ENCODE measurements at places on chromosomes 11 and 22.

GRCh38 chr11:77959434-77959833 lies 35.0 kb downstream of the INTS4 start:
- DNase-seq, result peak; percentile 13

DNA sequence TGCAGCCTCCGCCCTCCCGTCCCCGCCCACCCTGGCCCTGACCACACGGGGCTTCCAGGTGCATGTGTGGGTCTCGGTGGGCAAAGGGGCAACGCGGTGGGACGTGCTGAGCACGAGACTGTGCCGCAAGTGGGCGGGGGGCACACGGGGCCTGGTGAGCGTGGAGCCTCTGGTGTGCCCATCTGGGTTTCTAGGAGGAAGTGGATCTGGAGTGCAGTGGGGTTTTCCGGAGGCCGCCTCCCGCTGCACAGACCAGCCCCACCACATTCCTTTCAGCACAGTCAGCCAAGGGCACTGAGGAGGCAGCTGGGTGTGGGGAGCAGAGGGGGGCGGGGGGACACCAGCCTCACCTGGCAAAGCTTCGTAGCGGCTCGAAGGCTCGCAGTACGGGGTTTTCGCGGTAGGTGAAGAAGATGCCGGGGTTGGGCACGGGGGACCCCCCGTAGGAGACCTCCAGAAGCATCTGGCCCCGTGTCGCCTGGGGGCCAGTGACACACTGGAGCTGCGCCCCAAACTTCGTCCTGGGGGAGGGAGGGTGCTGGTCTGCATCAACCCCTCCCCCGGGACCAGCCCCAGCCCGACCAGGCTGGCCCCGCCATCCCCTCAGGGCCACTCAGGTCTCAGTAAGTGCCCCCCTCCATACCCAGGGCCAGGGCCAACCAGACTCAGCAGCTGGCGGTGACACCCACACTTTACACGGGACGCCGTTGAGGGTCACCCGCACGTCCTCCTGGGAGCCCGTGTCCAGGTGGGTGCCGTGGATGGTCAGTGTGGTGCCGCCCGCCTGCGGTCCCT lies 12.4 kb upstream of the MAPK11 start:
- DNase-seq, result peak; percentile 84

- peak; percentile 21 for DNase-seq
Observed at GRCh38 chr11:116861539-116861938, 24.1 kb upstream of the APOA1 start.

DNA sequence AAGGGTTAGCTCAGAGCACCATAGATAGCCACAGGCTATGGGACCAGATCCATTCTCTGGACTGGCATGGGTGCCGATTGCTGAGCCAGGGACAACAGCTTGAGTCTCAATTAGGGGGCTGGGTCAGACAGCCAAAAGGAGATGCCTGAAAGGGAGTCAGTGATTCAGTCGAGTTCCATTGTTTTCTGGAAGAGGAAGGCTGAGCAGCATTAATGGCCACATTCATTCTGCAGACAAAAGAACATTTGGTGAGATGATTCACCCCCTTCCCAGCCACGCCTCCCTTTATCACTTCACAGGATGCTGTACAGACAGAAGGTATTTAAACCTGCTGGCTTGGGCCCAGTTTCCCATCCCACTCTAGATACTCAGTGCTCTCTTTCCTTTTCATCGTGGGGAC lies 131.9 kb downstream of the ADAMTS15 start:
- DNase-seq, result peak; percentile 69

GRCh38 chr11:103594283-103594682 lies 442.2 kb upstream of the DDI1 start:
- no peak for DNase-seq

DNA sequence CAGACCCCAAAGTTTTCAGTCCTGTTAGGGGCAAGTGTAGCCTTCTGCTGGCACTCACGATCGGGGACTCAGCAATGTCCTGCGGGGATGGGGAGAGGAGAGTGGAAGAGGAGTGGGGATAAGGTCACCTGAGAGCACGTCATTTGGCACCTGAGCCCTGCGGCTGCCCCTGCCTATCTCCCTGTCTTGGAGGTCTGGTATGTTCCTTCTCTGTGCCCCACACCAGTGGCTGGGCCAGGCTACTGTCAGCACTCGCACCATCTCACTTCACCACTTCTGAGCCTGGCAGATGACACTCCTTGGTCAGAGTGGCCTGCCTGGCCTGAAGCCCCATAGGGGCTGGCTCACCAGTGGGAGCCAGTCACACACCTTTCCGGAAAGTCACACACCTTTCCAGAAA lies 20.1 kb upstream of the CHADL start:
- no peak for DNase-seq

GRCh38 chr11:64263021-64263946 lies 12.0 kb downstream of the PLCB3 start:
- DNase-seq, result peak; percentile 82

DNA sequence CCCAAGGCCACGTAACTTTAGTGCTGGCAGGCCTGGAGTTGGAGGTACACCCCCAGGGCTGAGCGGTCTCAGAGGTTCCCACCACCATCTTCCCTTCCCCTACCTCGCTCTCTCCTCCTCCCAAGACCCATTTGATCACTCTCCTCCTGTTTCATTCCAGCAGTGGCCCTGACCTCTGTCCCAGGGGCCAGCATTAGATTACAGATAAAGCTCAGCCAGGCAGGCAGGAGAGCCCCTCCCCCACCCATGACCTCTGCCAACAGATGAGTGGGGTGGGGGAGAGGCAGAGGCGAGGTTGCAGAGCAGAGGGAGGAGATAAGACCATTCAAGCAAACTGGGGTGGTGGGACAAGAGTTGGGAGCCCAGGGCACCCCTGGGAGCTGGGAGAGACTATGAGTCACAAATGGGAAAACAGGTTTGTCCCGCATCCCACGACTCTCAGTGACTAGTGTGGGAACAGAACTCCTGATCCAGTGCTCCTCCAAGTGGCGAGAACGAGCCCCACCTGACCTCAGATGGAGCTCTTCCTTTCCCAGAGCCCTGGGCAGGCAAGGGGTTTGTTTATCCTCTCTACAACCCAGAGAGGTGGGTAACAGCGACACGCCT lies 367.9 kb downstream of the MN1 start:
- no peak for DNase-seq

- DNase-seq, result no peak
Observed at GRCh38 chr22:21569459-21570170, 2.1 kb downstream of the UBE2L3 start.

GRCh38 chr11:79055856-79056631 lies 384.8 kb downstream of the TENM4 start:
- DNase-seq, result peak; percentile 52

GRCh38 chr11:96105197-96105895 lies 181.4 kb upstream of the MTMR2 start:
- peak; percentile 51 for DNase-seq

DNA sequence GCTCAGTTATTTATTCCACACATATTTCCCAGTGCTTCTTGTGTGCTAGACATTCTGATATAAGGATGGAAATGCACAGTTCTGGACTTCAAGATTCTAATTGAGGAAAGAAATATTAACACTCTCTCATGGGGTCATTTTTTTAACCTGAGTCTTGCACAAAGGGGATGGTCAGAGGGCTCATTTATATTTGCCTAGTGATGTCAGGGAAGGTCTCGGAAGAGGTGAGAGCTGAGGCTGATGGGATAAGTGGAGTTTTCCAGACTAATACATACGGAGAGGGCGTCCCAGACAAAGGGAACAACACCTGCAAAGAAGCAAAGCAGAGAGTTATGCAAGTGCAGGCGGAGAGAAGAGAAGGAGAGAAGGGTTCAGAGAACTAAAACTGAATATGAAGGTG lies 1304.6 kb upstream of the TENM4 start:
- DNase-seq, result no peak

GRCh38 chr11:47147250-47147649 lies 29.4 kb downstream of the ARFGAP2 start:
- DNase-seq, result no peak

DNA sequence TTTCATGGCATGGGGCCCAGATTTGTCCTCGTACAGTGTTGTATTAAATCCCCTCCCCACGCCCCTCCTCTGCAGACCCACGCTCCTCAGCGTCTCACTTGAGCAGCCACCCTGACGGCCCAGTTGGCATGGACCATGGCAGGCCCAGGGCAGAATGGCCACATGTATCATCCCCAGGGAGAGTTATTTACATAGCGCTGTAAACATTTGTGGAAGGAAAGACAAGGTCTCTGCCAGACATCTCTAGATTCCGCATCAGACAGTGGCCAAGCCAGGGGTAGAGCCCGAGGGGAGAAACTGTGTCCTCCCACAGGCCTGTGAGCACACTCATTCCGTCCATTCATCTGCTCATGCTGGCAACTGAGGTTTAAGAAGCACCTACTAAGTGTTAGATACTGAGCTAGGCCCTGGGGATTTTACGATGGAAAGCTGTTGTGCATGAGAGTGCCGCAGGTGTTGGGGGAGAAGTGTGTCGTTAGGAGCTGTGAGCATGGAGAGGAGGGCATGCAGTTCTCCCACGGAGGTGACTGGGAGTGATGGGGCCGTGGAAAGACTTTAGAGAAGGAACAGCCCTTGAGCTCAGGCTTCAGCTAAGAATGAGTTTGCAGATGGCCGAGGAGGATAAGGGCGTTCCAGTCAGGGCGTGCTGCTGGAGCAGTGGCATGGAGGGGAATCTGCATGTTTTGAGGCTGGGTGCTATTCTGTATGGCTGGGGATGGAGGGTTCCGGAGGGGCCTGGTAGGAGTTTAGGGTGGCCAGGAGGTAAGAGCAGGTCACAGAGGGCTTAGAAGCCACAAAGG lies 94.9 kb downstream of the GRIK4 start:
- DNase-seq, result no peak
